Stimulated activated CD8-positive, alpha-beta memory T cell treated with anti-CD3 and anti-CD28 coated beads, Interleukin-15, amount 100 ng/mL, for 24 hours (primary cell): ENCODE measurements at places on chromosomes 12 and 14.

DNA sequence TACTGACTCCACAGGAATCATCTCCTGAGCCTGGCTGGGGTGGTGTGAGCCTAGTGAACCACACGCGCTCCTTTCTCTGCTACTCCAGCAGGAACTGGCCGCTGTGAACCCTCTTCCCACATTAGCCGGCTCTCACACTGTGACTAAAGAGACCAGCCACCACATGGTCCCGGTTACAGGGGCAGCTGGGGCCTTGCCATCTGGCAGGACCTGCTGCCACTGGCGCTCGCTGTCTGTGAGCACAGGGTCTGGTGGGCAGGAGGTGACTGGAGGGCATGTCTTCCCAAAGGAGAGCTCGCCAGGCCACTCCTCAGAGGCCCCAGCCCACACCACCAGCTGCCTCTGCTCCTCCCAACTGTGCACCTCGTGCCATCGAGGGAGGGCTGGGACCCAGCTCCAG is 99.3 kb downstream of the SINHCAF start:
- no peak for DNase-seq

DNA sequence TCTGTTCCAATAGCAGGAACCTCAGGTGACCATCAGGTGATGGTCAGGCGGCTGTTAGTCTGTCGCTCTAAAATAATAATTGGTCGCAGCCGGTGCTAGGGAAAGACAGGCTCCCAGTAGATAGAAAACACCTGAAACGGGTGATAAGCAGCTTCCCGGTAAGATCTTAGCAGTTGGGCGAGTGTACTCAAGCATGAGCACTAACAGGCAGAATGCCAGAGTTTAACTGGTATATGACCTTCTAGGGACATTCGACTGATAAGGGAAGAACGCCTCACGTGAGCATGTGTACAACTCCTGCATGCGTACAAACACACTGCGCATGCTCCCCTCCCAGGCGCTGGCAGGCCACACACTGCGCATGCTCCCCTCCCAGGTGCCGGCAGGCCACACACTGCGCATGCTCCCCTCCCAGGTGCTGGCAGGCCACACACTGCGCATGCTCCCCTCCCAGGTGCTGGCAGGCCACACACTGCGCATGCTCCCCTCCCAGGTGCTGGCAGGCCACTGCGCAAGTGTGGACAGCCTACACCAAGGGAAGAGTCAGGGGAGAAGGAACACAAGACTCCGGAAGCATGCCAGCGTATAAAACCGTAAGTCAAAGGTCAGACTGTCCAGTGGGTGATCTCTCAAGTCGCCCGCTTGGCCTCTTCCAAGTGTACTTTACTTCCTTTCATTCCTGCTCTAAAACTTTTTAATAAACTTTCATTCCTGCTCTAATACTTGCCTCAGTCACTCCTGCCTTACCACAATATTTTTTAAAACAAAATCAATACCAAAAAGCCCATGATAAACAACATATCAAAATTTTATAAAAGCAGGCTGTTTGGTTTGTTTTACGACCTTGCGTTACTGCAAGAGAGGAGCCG is 24.5 kb downstream of the GPRC5D start:
- no peak for DNase-seq

DNA sequence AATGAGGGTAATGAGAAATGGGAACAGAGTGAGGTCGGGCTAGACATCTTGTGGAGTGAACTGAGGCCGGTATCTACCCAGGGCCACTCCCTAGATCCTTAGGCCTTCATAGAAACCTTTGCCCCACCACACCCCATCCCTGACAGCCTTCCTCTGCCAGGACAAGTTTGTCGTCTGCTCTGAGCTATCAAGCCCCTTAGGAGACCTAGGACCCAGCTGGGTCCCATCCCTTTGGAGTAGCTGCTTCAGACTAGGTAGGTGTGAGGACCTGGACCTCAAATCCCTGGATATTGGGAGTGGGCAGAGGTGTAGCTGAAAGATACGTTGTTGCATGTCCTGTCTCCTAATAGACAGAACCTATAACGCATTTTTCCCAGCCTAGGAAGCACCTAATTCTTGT is at the start of gene TMEM253:
TMEM253 (plus strand) TSS at position 136 of the 400 bp plus-strand sequence. CDS start 278 bp downstream, outside the sequence.
- no peak for DNase-seq

- DNase-seq, result no peak
These were observed 183.7 kb upstream of the NTF3 start for GRCh38 chr12:5248230-5248629.

DNA sequence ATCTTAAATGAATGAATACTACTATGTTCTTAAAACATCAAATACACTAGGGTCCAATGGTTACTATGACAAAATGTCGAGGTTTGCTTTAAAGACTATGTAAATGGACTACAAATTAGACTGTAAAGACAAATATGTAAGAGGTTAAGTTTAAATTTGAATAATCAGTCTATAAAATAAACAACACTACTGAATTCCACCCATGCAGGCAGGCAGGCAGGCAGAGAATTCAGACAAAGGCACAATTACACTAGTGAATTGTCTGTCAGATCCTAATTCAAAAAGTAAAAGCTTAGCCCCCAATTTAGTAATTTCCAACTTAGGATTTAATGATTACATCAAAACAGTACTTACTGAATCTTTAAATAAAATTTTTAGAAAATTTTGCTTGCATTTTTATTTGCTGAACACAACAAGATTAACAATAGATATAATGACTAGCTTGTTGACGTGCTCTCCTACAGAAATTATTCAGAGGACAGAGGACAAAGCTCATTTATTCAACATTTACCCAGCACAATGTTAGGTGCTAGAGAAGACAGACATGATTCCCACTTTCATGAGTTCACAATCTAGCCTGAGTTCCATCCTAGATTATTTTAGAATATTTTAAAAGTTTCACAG is 97.4 kb downstream of the CDK17 start:
- no peak for DNase-seq

DNA sequence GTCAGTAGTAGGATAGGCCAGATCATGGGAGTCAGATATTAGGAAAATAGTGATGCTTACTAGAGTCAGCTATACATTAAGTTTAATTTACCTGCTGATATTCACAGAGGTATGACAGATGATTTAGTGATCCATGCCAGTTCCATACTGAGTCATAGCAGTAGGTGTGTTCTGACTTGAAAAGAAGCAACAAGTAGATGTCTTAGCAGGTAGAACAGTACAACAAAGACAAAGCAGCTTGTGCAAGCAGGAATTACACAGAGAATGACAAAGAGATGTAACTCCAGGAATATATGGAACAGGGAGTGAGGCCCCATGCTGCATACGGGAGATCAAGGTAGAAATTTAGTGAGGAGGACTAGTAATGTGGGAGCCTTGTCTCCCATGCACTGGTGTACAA is 556.9 kb downstream of the SLC16A7 start:
- DNase-seq, result no peak

- DNase-seq, result no peak
These were observed 24.5 kb downstream of the SETD1B start for GRCh38 chr12:121828306-121828705.

- no peak for DNase-seq
These were observed 54.9 kb upstream of the HIF1A start for GRCh38 chr14:61640158-61641136.

DNA sequence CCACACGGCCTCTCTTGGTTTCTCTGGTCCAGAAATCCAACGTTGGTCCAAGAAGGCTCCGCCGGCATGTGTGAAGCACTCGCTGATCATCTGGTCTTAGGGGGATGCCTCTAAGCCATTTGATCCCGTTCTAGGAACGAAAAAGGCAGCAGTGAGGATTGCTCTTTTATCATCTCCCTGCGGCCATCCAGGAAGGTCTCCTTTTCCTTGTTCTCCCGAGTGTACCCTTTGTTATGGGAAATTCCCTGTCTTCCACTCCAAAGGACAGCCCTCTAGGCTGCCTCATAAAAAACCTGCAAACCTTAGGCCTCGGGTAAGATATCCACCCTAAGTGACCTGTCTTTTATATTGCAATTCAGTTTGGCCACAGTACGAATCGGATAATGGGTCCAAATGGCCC is 85.8 kb downstream of the TMTC3 start:
- no peak for DNase-seq

- DNase-seq, result no peak
These were observed 73.0 kb downstream of the CIT start for GRCh38 chr12:119804011-119804641.

- no peak for DNase-seq
These were observed 45.8 kb upstream of the ATP23 start for GRCh38 chr12:57895389-57896114.

DNA sequence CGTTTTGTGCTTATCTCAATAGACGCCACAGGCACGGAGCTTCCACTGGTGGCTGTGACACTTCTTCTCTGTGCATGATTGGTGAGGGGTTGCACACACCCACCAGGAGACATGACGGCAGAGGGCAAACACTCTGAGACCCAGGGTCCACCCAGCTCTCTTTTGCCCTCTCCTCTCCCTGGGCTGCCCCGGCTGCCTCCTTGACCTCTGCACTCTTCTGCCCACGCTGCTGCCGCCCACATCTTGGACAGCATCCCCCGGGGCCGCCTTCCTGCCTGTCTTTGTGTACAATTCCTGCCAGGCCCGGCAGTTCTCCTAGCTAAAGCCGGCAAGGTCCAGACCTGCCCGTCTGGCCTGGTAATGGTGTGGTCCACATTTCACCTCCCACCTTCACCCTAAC is 44.7 kb downstream of the DPF3 start:
- no peak for DNase-seq

GRCh38 chr12:120284381-120284780 is 7.3 kb downstream of the RNU4-2 start:
- DNase-seq, result no peak

GRCh38 chr14:101174980-101175606 is 271.6 kb upstream of the RTL1 start:
- no peak for DNase-seq

DNA sequence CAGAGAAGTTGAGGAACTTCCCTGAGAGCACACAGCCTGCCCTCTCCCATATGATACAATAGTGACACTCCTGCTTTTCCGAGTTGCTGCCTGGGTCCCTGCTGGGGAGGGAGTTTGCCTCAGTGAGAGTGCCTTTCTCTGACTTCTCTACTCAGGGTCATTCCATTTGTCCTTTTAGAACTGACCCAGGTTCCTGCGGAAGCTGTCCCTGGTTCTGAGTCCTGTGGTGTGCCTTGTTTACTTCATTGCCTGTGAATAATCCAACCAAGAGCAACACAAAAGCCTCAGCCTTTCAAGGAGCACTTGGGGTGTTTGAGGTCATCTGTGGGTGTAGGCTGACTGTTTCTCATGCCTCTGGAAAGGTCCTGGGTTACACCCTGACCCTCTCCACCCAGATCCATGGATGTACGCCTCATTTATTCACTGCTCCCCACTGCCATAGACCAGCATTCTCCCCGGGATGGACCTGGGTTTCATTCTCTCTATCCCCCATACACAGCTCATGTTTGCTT is 13.6 kb downstream of the SERPINA1 start:
- no peak for DNase-seq

- DNase-seq, result no peak
These were observed 33.4 kb downstream of the BTBD7 start for GRCh38 chr14:93299416-93299815.

- DNase-seq, result no peak
These were observed 1.7 kb upstream of the NKX2-1 start for GRCh38 chr14:36521598-36522345.

DNA sequence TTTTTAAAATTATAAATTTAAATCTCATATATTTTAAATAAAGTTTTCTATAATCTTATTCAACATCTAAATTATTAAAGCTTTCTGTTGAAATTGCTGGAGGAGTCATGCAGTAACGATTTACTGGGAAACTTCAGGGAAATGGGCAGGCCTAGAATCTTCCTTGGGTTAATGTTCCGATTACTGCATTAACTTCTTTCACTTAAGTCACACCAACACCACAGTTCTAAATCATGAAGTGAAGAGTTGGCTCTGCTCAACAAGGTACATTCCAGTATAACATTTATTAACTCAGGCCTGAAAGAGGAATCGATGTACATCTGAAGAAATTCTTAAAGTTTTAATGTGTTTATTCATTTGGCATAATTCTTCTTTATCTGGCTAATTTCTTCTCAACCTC is 244.3 kb downstream of the CCER1 start:
- DNase-seq, result no peak

DNA sequence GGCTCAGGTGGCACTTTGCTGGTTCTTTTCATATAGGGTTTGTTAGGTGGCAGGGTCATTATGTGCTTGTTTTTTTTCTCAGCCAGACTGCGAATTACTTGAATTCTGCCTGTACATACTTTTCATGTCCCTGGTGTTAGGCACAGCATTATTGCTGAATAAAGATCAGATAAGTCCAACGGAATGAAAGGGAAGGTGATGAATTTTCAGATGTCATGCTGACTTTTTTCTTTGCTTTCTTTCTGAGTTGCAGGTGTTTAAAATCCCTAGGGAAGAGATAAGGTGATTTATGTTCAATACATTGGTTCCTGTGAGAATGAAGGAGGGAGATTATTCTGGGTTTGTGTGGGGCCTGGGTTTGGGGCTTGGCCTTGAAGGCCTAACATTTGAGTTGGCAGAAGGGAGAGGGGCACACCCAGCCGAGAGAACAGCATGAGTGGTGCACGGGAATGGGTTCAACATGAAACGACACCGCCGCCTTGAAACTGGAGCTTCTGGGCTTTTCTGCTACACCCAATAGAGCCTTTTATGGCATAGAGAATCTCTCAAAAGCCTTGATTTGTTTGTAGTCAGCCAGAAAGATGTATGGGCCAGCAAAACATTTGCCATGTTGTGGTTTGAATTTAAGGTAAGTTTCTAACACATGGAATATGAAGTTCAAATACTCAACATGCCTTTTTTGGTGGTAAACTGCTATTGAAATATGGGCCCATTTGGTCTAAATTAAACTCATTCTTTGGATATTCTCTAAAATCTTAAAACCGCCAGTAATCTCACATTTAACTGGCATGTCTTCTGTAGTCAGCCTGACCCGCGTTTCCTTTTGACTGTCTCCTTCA is 477.0 kb downstream of the PCNX1 start:
- no peak for DNase-seq

DNA sequence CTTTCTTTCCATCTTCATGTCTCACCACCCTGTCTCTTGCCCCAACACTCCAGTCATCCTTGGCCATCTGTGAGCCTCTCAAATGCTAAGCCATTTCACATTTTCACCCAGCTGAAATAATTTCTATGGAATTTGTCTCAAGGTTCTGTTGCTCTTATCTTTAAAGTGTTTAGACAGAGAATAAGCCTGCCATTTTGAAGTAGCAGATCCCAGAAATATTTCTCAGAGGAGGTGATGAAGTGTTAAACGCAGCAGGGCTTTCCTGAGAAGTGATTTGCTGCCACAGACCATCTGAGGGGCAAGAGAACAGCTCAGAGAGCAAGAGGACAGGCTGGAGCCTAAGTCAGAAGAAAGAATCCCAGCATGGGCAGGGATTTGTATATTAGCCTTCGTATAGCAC is 71.6 kb upstream of the CLMN start:
- DNase-seq, result no peak

- DNase-seq, result no peak
These were observed 240.6 kb downstream of the CPNE8 start for GRCh38 chr12:38664661-38665269.

- peak; percentile 38 for DNase-seq
These were observed at the start of gene ARID2 for GRCh38 chr12:45729233-45730083. Gene ARID2, plus strand, starts transcription at chr12:45729706. Its CDS starts 131 bp downstream, at chr12:45729837.

GRCh38 chr12:29309320-29309902 is 71.6 kb downstream of the ERGIC2 start:
- DNase-seq, result no peak

- DNase-seq, result no peak
These were observed 45.6 kb downstream of the GPHB5 start for GRCh38 chr14:63273129-63273528.

GRCh38 chr12:132257955-132258490 is 71.4 kb downstream of the GALNT9 start:
- no peak for DNase-seq

GRCh38 chr12:6615802-6616201 is 8.6 kb upstream of the CHD4 start:
- DNase-seq, result no peak
